Right lung (tissue), 10 donors: ENCODE measurements at places on chromosomes 3 and 15. TPM values are rescaled to one million over a fixed set of nuclear protein-coding genes. Genes with fewer than 3 reads are reported as not detected.

Gene SEMA5B
- 6.4 TPM for polyA plus RNA-seq

Gene CHRM5
- 0.80 TPM for polyA plus RNA-seq

Gene TLR9
- polyA plus RNA-seq = 0.31 TPM

Gene MORC1
- not detected for polyA plus RNA-seq

Gene PLA2G4D
- polyA plus RNA-seq = 0.16 TPM

Gene CGNL1
- 34.4 TPM for polyA plus RNA-seq

Gene IL17RD
- polyA plus RNA-seq = 12.2 TPM

Gene DAPK2
- 19.2 TPM for polyA plus RNA-seq

Gene RAD51
- 18.5 TPM for polyA plus RNA-seq

Gene CKMT1A
- 0.12 TPM for polyA plus RNA-seq

DNA sequence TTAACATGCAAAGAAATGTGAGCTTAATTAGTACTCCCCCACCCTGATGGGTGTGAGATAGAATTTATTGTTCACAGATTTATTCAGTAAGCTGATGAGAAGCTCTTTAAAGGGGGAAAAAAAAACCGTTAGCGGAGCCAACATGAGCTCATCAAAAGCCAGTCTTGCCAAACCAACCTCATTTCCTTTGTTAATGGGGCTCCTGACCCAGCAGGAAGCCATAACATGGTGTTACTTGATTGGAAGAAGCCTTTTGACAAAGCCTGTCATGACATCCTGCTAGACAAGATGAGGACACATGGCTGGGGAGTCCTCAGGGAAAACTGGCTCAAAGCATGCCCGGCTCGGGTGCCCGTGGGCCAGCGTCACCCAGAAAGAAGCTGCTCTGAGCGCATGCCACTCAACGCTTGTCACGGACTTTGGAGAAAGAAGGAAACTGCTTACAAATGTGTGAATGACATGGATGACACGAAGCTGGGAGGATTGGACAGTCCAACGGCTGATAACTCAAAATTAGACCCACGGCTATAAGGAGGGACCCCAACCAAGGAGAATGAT, 64.6 kb downstream of the SLCO2A1 start:
- peak; percentile 56 for DNase-seq

GRCh38 chr3:50559702-50560101, 7.8 kb downstream of the C3orf18 start:
- no peak for DNase-seq

DNA sequence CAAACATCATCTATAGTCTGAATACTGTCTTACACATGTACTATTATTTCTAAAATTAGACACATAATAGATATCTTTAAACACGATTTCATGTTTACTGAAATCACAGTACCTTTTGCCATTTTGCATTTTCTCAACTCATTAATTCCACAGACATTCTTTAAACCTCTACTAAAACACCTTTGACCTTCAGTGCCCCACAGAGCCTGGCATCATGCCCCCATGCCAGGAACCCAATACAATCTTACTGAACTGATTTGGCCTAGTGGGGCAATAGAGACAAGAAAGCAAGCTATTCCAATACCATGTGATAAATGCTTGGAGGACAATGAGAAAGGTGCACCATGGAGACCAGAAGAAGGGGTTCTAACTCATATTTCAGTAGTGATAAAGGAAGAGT, 19.3 kb upstream of the GUCA1C start:
- no peak for DNase-seq

GRCh38 chr3:135141160-135141559, 346.1 kb downstream of the EPHB1 start:
- no peak for DNase-seq

- no peak for DNase-seq
These were observed 15.9 kb downstream of the RCN2 start for GRCh38 chr15:76947454-76947853.

DNA sequence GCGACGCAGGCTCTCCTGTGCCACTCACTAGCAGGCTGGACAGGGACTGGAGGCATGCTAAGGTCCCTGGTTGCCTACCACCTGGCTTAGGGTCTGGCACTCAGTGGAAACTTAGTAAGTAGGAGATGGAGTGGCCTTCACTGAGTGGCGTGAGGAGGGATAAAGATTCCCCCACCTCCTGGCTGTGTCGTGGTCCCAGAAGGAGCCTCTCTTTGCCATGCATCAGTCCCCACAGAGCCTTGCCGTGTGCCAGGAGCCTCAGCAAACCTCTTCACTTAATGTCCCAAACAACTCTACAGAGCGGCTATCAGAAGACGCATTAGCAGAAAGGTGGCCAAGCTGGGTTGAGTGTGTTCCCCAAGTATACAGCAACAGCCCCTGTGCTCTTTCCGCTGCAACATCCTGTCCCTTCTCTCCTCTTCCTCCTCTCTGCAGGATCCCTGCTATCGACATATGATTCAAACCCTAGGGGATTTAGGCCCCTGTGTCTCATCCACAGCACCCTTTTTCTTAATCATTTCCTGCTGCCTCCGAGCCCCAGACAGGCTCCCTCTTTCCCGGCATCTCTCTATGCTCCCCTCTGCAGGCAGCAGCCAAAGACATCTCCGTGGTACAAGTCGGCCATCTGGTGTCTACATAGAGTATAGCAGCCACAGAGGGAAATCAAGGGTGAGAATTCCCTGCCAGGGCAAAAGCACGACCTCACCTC, 66.7 kb downstream of the SLC6A1 start:
- DNase-seq = peak; percentile 45

DNA sequence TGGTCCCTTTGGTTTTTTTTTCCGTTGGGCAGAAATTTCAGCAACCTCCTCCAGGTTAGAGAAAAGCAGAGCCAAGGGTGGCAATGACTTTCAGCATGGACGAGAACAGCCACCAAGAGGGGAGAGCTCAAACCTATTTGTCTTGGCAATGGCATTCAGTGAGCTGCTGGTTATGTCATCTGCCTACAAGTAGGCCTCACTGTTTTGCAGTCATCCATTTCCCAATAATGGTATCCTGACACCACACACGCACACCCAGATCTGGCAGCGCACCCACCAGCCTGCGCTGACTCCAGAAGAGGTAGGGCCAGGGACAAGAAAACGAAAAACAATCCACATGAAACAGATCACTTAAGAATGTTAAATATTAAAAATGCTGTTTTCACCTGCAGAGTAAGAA, 92.3 kb downstream of the MAGI1 start:
- no peak for DNase-seq

DNA sequence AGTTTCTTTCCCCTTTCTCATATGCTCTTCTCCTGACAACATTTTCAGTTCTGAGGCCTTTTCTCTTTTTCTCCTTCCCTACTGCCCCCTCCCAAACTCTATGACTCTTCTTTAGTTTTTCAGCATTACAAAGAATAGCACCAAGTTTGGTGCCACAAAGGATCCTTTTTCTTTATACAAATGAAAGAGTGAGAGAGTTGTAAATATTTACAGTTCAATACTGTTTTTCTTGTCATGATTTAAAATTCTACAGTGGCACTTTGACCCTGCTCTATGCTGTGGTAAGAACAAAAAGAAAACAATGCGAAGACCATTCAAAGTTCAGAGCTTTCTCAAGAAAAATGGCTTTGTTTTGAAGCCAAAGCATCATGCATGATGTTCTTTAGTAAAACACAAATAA, 667.9 kb upstream of the SGO1 start:
- DNase-seq = no peak

- DNase-seq = no peak
These were observed 24.7 kb downstream of the ZNF80 start for GRCh38 chr3:114212646-114213045.

DNA sequence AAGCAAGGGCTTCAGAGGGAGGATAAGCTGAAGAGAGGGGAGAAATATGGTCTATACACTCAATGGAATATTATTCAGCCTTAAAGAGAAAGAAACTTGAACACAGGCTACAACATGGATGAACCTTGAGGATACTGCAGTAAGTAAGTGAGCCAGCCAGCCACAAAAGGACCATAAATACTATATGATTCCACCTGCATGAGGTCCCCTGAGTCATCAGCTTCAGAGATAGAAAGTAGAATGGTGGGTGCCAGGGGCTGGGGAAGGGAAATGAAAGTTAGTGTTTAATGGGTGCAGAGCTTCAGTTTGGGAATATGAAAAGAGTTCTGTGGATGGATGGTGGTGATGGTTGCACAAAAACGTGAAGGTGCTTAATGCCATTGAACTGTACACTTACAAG, 68.4 kb upstream of the SEC13 start:
- DNase-seq = no peak

DNA sequence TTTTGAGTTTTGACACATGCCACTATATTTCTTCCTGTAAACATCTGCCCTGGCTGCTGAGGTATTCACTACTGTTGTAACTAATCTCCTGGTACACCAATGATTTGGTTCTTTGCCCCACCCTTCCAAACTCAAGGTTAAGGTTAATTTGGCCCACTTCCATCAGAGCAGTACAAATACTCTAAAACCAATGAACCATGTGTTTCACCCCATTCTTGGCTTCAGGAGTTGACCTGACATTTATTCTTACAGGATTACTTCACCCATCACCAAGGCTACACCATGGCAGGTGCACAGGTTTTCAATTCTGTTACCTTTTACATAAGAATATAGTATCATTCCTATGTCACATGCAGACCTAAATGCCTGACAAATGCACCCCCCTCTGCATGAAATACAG, 1179.9 kb downstream of the ZPLD1 start:
- DNase-seq = no peak
